ENCODE measurements at places on chromosomes 7 and 10. TPM values are rescaled to one million over a fixed set of nuclear protein-coding genes. Genes with fewer than 3 reads are reported as not detected.

PDCD4 gene
- total RNA-seq, result 97.7 TPM

GRCh38 chr7:34672430-34672829 is 14.4 kb downstream of the NPSR1 start:
- H3K4me1 ChIP-seq, result no peaks in the 10 kb centered on the region
- H3K27ac ChIP-seq, result no peak overlapping the region
- H3K36me3 ChIP-seq, result no peaks in the 10 kb centered on the region
- no peak overlapping the region for H3K4me3 ChIP-seq
- no peak for DNase-seq

DNA sequence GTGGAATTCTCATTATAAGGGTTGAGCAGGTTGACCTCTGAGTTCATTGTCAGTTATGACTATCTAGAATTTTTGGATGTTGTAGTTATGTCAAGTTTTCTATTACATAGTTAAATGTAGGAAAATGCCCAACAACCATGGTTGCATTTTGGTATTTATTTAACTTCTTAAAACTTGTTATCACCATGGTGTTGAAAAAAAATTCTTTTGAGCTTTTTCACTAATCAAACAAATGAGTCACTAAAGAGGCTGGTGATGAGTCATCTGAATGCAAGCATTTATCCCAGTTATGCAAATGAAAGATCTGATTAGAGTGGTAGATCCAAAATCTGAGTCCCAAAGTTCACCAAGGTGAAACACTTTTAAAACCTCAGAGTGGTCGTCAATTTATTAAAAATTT is 624.7 kb upstream of the IGFBP3 start:
- no peak for DNase-seq
- no peaks in the 10 kb centered on the region for H3K36me3 ChIP-seq
- no peak overlapping the region for H3K27ac ChIP-seq
- H3K4me3 ChIP-seq, result no peak overlapping the region
- H3K27me3 ChIP-seq, result no peaks in the 10 kb centered on the region

DNA sequence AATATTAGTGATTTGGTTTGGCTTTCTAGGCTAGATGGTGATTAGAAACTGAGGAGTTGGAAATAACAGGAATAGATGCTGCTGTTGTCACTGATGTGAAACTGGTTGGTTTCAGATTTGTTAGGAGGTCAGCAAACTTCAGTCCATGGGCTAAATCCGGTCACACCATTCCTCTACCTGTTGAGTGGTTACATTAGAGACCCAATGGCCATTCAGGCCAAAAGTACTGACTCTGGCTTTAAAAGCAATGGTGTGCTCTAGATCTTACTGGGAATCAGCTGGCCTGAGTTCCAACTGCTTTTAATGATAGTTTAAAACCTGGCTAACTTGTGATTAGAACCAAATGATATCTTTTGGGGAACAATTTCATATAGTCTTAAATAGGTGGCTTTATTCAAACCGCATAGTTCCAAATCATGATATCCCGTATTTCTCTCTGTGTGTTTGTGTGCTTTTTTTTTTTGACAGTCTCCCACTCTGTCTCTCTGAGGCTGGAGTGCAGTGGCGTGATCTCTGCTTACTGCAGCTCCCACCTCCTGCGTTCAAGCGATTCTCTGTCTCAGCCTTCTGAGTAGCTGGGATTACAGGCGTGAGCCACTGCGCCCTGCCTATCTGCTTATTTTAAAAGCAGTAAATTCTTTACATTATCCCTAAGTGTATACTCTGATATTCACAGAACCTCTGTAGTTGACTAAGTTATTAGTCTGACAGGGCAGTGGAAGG is 7.8 kb upstream of the PBLD start:
- no peak for DNase-seq
- no peak overlapping the region for H3K4me3 ChIP-seq
- no peak overlapping the region for H3K27ac ChIP-seq
- no peaks in the 10 kb centered on the region for H3K27me3 ChIP-seq
